ENCODE measurements at places on chromosomes 2 and 18. TPM values are rescaled to one million over a fixed set of nuclear protein-coding genes. Genes with fewer than 3 reads are reported as not detected.

DNA sequence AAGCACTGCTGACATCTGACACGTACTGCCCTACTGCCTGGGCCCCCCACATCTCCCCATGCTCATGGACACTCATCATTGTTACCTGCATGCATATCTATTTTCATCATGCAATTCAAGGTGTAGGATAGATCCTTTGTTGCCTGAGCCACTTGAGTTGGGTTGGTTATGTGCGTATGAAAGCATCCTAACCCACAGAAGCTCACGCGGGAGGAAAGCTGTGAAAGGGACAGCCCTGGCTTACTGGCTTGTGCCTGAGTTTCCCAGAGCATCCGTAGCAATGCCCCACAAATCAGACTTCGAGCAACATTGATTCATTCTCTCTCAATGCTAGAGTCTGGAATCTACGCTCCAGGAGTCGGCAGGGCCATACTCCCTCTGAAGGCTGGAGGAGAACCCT is 285.5 kb downstream of the PHLPP1 start:
- H3K4me3 ChIP-seq: no peak overlapping the region
- H3K36me3 ChIP-seq: no peaks in the 10 kb centered on the region
- H3K4me1 ChIP-seq: peaks cover 9% of the 10 kb centered on the region
- no peaks in the 10 kb centered on the region for H3K27me3 ChIP-seq
- DNase-seq: no peak

GRCh38 chr18:68429111-68429510 is 285.8 kb downstream of the TMX3 start:
- no peaks in the 10 kb centered on the region for H3K36me3 ChIP-seq
- no peak for DNase-seq
- H3K4me3 ChIP-seq: no peak overlapping the region
- no peaks in the 10 kb centered on the region for H3K27me3 ChIP-seq
- H3K27ac ChIP-seq: no peak overlapping the region

Gene FOXD4L1
- 0.09 TPM for total RNA-seq

DNA sequence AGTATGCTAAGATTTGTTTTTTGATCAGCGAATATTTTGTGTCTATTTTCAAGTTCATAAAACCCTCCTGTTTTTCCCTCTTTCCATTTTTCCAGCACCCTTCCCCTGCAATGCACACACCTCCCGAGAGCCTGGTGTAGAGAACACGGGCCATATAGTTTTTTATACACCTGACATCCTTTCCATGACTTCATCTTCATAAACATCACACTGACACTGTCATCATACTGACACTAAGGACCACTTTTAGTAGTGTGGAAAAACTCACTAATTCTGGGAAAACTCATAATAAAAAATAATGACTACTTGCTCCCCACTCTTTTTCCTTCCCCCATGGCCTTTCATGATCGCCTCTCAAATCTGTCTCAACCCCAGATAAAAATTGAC is 70.2 kb downstream of the EPHA4 start:
- no peaks in the 10 kb centered on the region for H3K36me3 ChIP-seq
- no peak overlapping the region for H3K4me3 ChIP-seq
- H3K27ac ChIP-seq: no peak overlapping the region
- H3K27me3 ChIP-seq: no peaks in the 10 kb centered on the region
- DNase-seq: no peak

GRCh38 chr2:168577885-168578284 is 121.8 kb downstream of the CERS6 start:
- DNase-seq: no peak
- peaks cover 16% of the 10 kb centered on the region for H3K4me1 ChIP-seq
- no peaks in the 10 kb centered on the region for H3K36me3 ChIP-seq
- no peak overlapping the region for H3K4me3 ChIP-seq

Gene PID1
- 1.3 TPM for total RNA-seq

Data from WTC11 (cell line).